ENCODE measurements at places on chromosomes 2 and 18.

DNA sequence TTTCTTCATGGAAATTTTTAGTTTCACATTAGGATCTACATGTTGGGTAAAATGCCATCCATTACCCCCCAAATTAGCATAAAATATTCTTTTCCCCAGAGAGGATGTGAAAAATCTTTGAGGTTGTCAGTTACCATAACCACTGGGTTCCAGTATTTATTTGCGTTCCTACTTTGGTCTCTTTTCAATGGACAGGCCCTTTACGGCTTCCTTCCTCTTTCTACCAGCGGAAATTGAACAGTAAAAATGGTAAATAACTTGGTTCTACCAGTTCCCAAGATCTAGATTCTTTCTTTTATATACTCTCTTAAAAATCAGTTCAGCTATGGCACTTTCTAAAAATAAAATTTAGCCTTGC is 169.2 kb upstream of the APCDD1 start:
- DNase-seq, result no peak

- no peak for DNase-seq
These were observed 226.8 kb downstream of the LDLRAD4 start for GRCh38 chr18:13445241-13445897.

- DNase-seq, result no peak
These were observed 144.2 kb downstream of the TCF4 start for GRCh38 chr18:55443776-55444175.

DNA sequence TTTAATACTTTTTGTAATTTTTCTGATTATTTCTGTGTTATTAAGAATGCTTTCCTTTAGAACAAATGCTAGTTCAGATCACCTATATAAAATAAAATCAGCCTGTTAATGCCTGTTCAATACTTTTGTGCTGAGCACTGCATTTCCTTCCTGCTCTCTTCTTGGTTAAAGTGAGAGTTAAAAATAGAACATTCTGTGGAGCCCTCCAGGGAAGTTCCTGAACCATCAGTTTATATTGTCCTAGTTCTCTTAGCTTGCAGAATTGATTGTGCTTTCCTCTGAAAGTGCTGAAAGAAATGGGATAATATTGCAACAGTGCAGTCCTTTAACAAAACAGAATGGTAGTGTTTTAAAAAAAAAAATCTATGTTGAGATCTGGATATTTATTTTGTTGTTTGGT is 74.6 kb upstream of the UBXN4 start:
- DNase-seq, result no peak

DNA sequence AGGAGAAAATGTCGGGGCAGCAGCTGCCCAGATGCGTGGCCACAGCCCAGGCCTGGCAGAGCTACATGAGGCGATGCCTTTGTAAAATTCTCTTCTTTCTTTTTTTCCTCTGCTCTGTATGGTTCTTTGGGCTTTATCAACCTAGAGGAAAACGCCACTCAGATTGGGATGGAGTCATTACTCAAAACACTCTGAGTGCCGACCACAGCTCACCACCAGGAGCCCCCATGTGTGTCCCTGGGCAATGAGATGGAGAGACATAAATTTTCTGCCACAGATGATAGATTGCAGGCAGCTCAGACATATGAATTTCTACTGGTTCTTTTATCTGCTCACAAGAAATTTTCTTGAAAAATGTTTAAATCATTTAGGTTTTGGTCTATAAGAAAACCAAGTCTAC is 56.0 kb downstream of the PARD6G start:
- DNase-seq, result no peak

DNA sequence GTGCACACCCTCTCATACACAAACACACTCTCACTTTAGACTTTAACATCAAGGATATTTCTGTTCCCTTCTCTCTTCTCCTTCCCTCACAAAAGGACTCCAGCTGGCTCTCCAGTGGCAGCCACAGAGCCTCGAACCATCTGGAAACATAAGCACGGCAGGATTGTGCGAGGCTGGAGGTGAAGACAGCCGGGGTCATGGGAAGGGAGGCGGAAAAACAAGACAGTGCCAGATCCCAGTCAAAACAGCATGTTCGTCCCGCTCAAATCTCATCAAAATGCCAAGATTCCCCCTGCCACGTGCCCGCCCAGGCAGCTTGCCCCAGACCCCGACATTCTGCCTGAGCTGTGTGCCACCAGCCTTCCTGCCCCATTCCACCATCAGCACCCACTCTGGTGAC is 180.3 kb downstream of the ZBTB7C start:
- DNase-seq, result no peak

DNA sequence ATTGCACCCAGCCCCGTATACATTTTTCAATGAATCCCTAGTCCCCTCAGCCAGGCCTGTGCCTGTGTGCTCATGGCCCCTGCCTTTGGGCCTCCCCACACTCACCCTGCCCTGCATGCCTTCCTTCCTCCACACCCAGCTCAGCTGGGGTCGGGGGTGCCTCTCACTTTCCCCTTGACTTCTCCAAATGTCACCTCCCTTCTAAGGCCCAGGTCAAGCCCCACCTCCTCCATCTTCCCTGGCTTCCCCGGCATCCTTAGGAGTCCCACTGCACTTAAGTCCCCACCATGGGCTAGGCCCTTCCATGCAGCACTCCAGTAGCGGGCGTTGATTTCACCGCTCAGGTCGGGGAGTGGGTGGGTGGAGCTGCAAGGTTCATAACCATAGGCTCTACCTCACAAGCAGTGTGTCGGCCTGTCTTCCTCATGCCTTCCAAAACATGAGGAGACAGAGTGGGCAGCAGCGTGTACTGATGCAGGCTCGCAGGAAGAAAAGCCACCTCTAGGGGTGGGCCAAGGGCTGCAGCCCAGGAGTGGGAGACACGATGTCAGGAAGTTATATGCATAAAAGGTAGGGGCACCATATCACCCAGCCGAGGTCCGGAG is 47.7 kb downstream of the DNMT3A start:
- DNase-seq, result no peak

DNA sequence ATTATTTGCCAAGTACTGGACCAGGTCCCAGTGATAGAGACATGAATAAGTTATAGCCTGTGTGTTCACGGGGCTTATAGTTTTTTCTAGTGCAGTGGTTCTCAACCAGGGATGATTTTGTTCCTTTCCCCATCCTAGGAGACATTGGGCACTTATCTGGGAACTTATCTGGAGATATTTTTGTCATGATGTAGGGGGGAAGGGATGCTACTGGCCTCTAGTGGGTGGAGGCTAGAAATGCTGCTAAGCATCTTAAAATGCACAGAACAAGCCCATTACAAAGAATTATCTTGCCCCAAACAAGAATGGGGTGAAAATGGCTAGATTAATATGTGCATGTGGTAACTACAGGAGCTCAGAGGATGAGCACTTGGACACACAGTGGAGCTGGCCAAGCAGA is 75.2 kb downstream of the KLHL29 start:
- DNase-seq, result no peak

DNA sequence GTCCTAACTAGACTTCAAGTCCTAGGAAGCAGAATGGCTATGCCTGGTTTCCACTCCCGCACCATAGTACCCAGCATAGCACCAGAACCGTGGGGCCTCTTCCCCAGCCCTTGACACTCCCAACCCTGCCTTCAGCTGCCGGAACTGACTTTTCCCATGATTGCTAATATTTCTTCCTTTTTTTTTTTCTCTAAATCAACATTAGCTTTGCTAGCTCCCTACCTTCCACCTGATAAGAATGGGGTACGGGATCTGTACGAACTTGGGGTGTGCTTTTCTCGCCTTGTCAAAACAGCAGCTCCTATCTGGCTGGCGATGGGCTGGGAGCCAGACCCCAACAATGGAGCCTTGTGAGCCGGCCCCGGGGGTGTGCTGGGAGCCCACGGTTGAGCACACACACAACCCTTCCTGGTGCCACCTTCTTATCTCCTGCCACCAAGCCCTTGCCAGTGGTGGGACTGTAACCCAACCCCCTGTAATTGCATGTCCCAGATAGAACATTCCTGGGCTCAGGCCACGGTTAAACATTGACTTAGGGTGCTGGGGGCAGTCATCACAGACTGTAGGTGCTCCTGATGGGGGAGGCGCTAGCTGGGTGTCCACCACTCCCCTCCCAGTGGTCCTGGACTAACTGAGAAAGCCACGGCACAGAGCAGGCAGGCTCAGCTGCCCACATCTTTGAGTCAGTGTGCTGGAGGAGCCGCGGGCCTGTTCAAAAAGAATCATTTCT is 213.0 kb upstream of the HAAO start:
- no peak for DNase-seq

GRCh38 chr2:175535631-175536030 is 354.1 kb upstream of the ATP5MC3 start:
- no peak for DNase-seq

DNA sequence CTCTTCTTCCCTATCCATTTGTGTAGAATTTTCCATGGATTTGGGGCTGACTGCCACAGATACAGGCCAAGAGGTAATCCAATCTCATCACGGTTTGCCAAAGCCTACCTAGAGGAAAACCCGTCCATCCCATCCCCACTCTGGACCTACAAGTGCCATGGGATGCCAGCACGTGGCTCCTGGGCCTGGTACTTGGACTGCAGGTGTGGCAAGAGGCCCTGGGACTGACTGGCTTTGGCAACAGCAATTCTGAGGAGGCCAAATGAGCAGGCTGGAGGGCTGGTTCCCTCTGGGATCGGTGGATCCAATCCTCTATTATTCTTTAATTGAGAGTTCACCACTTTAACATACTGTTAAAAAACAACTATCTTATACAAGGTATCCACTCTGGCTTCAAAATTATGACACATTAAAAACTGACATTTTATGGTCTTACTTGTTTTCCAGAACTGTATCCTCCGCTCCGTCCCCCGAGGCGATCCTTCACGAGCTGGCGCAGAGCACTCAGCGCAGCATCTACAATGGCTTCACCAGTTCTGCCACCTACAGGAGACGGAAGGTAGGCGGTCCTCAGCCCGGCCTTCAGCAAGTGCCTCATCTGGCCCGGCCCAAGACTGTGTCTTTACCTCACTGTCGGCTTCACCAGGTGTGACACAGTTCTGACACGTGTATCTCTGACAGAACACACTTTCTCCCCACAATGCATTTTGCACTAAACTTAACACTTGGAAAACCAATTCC is 19.8 kb downstream of the PDIA6 start:
- DNase-seq, result no peak
